MG63 (cell line): ENCODE measurements at places on chromosomes 12 and 14. TPM values are rescaled to one million over a fixed set of nuclear protein-coding genes. Genes with fewer than 3 reads are reported as not detected.

The HHIPL1 gene
- total RNA-seq = not detected in 2 replicates

DNA sequence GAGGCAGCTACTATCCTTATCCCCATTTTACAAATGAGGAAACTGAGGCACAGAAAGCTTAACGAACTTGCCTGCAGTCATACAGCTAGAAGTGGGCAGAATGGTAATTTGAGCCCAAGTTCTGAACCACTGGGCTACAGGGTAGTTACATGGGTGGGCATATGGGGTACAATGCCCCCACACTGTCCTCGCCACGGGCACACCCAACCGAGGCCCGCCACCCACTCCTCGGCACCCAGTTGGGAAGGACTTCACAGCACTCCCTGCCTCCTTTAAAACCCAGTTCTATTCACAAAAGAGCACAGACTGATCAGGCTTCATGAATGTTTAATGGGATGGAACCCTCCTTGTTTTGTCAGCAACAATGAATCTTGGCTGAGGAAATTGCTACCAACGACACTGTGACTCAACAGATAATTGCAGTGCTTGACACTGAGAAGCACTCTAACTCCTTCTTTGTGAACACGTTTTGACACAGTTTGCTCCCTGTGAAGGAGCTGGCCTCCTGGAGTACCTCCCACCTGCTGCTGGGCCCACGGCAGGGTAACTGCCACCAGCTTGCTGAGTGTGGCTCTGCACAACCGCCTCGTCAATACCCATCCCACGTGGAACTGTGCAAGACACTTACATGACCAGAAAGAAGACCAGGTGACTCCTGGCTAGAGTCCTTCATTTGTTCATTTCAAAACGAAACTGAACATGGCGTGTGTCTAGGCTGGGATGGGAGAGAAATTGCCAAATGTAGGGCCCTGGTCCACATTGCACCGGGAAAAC lies 63.5 kb downstream of the CLMN start:
- DNase-seq = no peak

GRCh38 chr14:74577247-74577947 lies 34.6 kb downstream of the LTBP2 start:
- DNase-seq = no peak

- no peak for DNase-seq
Measured at GRCh38 chr14:80988735-80989429, 33.5 kb downstream of the TSHR start.

GRCh38 chr14:96067985-96068930 lies 29.1 kb downstream of the C14orf132 start:
- DNase-seq = no peak

- DNase-seq = no peak
Measured at GRCh38 chr14:24713404-24713803, 79.4 kb upstream of the GZMB start.

DNA sequence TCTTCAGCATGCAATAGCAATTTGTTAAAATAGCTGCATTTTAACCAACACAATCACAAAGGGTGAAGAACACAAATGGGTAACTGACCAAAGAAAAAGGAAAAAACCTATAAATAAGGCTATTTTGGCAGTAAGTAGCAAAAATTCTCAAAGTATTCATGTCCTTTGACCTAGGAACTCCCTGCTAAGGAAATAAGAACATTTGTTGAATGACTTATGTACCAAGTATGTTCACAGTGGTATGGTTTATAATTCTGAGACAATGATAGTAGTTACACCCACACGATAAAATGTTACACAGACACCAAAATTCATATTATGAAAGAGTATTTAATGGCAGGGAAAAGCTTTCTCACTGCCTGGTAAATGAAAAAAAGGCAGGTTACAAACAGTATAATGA lies 16.9 kb downstream of the CCDC88C start:
- DNase-seq = no peak

DNA sequence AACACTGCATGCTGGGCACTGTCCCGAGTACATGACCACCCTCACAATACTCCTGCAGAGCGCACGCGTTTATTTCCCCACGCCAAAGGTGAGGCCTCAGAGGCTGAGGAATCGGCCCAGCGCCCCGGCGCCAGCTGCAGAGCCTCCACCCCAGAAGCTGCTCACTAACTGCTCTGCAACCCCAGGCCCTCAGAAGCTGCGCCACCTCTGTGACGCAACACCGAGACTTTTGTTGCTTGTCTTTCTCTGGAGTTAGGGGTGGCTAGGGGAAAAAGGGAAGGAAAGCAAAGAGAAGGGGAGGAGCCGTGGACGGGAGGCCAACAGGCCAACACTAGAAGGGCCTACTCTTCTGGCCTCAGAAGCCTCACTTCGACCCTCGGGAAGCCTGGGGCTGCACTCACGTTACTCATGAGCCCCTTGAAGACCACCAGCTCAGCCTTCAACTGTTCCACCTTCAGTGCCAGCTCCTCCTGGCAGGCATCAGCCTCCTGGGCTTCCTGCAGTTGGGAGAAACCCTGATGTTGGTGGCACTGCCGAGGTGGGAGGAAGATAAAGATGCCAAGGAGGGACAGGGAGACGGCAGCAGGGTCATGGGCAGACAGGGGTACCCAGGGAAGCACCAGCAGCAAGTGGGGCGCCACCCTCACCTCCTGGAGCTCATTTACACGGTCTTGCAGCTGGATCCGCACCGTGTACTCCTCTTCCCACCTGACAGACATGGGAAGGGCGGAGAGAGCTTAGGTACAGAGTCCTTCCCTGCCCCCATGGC lies 5.4 kb downstream of the IFFO1 start:
- no peak for DNase-seq

- DNase-seq = no peak
Measured at GRCh38 chr14:92626041-92626440, 112.5 kb downstream of the RIN3 start.

DNA sequence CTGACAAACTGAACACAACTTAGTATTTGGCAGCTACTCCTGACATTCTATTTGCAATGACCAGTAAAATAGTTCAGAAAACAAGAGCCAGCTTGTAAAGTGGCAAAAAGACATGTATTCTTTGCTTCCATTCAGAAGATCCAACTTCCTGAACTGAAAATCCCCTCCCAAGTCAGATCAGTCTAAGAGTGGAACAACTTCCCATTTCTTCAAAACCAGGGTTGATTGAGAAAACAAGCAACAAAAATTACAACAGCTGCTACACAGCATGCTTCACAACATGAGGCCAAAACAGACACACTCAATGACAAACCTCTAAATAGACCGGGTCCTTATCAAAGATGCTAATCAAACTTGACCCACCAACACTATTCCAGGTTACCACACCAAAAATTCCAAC lies 40.3 kb downstream of the CIT start:
- DNase-seq = no peak
